NCI-H1048 (cell line): ENCODE measurements at places on chromosomes 5 and 9.

DNA sequence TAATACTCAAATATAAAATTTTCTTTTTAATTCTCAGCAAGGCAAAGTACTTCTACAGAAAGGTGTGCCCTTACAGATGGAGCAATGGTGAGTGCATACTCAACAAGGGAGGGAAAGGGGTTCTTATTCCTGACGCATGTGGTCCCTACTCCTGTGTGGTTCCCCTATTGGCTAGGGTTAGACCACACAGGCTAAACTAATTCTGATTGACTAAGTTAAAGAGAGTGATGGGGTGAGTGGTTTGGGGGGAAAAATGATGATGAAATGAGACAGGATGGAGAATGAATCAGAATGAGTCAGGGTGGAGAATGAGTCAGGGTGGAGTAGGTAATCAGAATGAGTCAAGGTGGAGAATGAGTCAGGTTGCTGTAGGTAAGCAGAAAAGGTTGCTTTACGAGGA is 22.9 kb upstream of the HMGCS1 start:
- no peak for DNase-seq

DNA sequence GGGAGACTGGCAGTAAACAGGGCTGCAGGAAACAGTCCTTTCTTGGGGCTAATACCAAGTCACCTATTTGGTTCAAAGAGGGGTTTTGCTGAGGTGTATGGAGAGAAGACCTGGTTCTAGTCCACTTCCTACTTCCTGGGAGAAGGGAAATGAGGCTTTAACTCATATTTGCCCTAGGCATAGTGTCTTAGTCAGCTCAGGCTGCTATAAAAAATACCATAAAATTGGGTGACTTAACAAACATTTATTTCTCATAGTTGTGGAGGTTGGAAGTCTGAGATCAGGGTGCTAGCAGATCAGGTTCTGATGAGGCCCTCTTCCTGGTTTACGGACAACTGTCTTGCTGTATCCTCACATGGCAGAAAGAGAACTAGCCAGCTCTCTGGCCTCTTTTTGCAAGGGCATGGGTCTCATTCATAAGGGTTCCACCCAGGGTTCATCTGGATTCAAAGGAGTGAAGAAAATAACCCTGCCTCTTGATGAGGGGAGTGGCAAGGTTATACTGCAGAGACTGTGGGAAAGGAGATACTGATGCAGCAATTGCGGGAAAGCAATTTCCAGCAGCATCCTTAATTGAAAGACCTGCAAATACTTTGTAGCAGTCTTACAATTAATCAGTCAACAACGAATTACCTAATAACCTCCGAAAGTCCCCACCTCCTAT is 40.5 kb downstream of the ANKDD1B start:
- DNase-seq = no peak

DNA sequence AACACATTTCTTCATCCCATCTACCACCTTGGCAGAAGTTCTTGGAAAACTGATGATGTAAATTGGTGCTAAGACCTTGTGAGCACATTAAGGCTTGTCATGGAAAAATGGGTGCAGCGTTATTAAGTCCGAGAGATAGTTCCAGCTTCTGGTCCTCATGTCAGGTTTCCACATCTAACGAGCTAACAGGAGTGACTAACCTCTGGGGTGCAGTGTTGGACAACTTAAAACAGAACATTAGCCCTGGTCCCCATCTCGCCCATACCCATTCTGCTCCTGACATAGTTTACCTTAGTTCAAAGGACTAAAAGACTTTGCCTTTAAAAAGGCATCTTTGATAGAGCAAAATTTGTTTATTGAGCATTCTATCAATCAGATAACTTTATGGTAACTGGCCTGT is 128.0 kb downstream of the SLC1A3 start:
- no peak for DNase-seq

DNA sequence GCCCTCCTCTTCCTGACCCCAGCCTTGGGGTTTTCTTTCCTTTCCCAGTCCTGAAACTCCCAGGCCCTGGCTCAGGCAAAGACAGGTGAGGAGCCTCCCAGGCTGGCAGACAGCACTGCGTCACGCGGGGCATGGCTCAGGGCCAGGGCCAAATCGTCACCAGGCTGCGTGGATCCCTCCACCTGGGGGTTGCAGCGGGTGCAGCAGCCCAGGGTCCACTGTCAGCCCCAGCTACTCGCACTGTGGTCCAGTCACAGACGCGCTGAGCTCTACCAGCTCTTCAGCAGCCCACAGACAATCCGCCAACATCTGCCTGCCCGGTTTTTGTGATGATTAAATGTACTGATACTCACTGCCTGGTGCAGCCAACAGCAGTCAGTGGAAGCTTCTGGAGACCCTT is 12.1 kb downstream of the FAM78A start:
- DNase-seq = no peak

DNA sequence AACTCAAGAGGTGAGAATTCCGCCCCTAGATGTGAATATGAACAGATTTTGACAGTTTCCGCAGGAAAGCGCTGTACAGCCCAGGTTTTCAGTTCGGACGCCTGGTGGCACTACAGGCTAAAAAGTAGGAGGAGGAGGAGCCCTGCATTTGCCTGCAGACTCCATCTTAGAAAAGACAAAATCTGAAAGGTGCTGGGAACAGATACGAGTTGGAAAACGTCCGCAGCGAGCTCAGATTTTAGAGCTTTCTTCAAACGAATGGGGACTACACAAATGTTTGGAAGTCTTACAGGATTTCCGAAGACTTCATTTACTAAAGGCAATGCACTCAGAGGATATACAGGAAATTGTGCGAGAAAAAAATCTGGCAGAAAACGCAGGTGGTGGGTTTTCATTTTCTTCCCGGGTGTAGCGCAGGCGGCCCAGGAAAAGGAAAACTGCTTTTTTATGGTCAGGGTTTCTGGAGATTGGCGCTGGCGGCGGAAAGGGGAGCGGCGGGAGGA is 9.9 kb upstream of the PCDHB2 start:
- no peak for DNase-seq

GRCh38 chr5:927172-928015 is 34.7 kb downstream of the TRIP13 start:
- no peak for DNase-seq

- no peak for DNase-seq
Observed at GRCh38 chr9:71944754-71945375, 33.4 kb downstream of the C9orf85 start.

DNA sequence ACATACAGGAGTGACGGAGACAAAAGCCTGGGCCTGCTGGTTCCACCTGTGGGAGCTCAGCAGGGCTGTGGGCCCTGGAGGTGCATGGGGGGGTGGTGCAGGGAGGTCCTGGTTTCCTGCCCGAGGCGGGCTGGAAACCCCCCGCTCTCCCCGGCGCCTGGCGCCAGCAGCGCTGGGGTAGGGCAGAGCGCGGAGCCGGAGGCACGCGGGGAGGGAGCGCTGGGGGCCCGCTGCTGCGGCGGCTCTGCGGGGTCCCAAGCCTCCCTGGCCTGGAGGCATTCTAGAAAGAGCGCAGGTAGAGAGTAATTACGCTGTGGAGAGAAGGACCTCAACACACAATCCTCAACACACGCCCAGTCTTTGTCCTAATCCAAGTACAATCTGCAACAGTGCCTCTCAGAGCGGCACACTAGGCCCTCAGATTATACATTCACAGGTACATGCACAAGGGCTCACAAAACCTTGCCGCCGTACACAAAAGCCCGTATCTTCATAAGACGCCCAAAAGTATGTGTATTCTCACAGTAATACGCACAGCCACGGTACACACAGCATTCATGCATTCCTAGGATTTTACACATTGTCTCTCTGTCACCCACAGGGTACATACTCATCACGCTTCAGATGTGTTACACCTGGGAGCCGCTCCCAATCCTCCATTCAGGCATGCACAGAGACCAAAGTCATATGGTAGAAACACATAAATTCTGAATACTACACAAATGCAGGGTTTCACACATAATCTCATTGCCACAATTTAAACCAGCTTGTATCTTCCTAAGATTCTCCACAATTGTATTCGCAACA is 2.1 kb upstream of the HAND1 start:
- DNase-seq = no peak

DNA sequence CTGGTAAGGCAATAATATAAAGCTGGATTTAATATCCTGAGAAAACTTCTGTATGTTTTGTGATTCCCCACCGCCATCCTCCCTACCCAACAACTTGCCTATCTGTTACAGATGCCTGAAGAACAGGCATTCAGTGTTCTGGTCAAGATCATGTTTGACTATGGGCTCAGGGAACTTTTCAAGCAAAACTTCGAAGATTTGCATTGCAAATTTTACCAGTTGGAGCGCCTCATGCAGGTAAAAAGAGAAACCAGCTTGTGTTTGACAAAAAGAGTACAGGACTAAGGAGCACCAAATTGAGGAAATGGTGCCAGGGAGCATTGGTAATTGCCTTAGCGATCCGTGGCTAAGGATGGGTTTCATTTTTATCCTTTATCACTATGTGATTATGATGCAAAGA is 40.0 kb downstream of the GPR21 start:
- DNase-seq = no peak

- no peak for DNase-seq
Observed at GRCh38 chr9:129989740-129990139, 53.2 kb downstream of the FNBP1 start.

GRCh38 chr5:72032788-72033187 is 74.5 kb upstream of the MAP1B start:
- DNase-seq = no peak

GRCh38 chr5:9104571-9105339 is 441.1 kb downstream of the SEMA5A start:
- DNase-seq = no peak

- DNase-seq = no peak
Observed at GRCh38 chr5:138979684-138980280, 104.6 kb upstream of the LRRTM2 start.

GRCh38 chr9:114318416-114318815 is 4.5 kb upstream of the ORM1 start:
- no peak for DNase-seq

DNA sequence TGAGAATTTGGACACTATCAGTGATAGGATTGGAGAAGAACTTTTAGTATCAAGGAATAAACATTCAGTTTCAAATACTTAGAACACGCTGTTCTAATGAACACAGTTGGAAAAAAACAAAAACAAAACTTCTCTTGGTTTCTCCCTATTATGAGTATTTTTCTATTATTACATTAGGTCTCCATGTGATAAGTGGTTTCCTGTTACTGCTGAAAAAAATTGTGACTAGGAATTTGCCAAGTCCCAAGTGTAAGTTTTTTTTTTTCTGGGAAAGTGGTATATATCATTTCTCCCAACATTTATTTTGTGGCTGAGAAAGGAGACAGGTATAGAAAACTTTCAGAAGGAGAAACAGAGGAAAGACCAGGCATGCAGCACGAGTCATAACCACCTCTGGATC is 41.1 kb downstream of the PCSK1 start:
- no peak for DNase-seq

DNA sequence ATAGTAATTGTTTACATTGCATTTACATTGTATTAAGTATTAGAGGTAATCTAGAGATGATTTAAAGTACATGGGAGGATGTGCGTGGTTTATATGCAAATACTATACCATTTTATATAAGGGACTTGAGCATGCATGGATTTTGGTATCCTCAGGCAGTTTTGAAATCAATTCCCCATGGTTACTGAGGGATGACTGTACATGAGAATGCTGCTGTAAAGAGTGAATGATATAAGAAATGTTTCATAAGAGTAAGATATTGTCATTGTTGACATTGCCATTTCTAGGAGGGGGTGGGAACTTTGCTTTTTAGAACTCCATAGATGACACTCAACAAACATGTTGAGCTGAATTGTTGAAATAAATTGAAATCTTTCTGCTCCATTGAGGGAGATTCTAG is 185.0 kb downstream of the SEMA6A start:
- DNase-seq = no peak

DNA sequence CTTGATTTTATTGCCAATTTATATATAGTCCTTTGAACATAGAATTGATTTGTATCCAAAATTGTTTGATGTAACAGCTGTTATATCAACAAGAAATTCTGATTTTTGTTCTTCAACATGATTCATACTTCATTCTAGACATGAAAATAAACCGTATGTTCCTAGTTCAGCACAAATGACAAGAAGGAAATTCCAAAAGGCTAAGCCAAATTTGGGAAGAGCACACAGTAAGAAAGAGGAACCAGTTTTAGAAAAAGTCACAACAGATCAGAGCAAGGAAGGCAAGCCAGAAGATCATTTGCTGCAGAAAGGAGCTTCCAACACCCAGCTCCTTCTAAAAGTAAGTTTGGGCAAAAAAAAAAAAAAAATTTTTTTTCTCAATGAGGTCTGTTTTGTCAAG is 65.0 kb upstream of the MCCC2 start:
- DNase-seq = no peak

GRCh38 chr9:137580209-137580953 is 1.7 kb upstream of the DPH7 start:
- no peak for DNase-seq

DNA sequence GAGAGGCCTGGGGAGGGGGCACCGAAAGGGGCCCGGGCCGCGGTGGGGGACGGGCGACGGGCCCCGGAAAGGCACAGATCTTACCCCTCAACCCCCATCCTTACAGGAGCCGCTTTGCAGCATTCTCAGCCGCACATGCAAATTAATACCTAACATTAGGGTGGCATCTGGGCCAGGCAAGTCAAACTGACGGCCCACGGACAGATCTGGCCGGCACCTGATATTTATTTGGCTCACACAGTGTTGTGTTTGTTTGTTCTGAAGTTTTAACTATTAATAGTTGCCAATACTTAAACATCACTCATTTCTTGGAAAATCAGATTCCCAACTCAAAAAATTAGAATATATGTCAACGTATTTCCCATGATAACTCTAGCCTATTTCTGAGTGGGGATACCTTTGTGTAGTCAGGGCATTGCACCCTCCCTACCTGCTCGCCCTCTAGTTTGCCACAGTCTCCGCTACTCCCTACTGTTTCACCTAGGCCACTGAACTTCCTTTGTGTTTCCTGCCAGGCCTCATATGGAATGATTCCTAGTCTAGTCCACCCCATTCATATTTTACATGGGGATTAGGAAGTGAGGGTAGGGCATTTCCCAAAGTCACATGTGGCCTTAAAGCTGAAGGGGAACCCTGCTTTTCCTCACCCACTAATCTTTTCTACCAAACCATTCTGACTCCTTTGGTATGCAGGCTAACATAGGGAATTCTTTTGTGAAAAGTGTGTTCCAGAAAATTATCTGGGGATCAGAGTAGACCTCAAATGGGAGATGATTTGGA is 71.9 kb upstream of the LARP1 start:
- no peak for DNase-seq

GRCh38 chr9:20480249-20480648 is 142.1 kb downstream of the MLLT3 start:
- DNase-seq = no peak

DNA sequence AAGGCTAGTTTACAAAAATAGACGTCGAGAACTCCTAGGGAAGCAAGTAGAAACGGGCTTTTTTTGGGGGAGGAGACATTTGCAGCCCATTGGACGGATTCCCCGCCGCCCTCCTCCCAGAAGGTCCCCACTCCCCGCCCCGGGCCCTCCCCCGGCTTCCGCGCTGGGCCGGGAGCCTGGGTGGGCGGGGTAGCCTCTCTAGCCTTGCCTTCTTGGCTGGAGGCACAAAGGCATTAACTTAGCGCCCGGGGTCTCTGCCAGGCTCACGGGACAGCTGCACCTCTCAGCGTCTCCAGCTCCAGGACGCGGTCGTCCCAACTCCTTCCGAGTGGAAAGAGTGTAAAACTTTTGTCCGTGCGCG is at the start of gene DMRTA1:
TSS of gene DMRTA1 (plus strand) at position 236 of the 361 bp plus-strand sequence. CDS start 242 bp downstream, outside the sequence.
- DNase-seq = peak; percentile 45
